ENCODE measurements at places on chromosomes 11 and 22.

DNA sequence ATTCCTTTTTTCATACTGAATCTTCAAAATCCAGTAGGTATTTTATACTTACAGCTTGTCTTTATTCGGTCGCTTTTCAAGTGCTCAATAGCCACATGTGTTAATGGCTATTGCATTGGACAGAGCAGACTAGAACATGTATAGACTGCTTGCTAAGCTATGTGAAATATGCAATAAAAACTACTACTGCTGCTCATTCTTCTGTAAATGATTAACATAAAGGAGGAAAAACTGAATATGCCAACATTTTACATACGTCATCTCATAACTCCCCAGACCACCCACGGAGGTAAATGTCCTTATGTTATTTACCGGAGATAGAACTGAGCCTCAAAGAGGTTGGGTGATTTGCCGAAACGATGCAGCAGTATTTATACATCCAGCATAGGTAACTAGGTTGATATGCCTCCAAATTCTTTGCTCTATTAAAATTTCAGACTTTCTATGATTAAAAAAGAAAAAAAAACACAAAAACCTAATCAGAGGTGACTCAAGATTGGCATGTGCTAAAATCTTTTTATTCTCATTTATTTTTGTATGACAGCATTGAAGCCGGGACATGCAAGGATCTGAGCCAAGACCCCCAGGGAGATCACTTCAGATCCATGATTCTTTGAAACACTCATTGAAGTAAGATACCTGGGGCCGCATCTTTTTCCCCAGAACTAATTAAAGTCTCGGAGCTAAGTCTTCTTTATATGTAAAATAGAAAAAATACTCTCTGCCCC, 78.5 kb upstream of the OR5AK2 start:
- no peak for DNase-seq

DNA sequence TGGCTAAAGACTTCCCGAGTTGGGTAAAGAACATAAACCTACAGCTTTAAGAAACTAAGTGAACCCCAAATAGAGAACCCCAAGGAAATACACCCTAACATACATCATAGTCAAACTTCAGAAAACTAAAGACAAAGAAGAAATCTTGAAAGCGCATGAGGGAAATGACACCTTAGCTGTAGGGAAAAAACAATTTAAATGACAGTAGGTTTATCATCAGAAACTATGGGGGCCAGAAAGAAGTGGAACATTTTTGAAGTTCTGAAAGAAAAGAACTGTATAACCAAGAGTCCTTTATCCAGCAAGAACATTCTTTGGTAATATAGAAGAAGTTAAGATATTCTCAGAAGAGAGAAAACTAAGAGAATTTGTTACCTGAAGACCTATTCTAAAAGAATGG, 15.5 kb upstream of the OR2AT4 start:
- no peak for DNase-seq

GRCh38 chr11:45082744-45083543, 63.5 kb upstream of the PRDM11 start:
- DNase-seq: peak; percentile 62

GRCh38 chr11:86072211-86072610, 3.3 kb upstream of the PICALM start:
- DNase-seq: no peak

DNA sequence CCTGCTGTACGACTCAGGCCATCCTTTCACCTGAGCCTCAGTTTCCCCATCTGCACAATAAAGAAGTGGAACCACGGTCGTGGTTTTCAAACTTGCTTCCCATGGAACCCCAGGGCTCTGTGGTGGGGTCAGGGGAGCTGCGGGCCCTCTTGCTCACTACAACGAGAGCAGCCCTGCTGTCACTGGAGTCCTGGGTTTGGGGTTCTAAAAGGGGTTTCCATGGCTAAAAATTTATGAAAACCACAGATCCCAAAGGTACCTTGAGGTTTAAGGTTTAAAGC, 45.4 kb upstream of the CARS1 start:
- no peak for DNase-seq

DNA sequence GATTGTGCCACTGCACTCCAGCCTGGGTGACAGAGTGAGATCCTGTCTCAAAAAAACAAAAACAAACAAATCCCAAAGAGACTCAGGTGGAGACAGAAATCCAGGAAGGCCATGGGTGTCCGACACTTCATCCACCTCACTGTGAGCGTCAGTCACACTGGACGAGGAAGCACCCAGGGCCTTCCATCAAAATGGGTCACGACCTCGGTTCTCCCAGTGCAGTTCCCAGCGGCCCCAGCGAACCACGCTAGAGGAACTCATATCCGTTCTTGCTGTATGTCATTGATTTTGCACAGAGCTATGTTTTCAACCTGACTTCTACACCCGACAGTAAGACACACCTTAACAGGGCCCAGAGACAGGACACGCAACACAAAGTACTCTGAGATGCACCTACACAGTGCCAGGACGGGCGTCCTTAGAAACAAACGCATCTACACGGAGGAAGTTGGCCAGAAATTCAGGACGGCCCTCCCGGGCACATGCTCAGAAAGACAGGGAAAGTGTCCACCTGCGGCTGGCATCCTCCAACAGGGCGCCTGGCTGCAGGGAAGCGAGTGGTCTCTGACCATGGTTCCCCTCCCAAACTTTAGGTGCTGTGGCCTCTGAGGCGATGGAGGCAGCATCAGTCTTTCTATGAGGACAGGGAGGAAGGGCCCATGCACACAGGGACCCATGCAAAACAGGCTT, 410.5 kb downstream of the CTTN start:
- DNase-seq: no peak

DNA sequence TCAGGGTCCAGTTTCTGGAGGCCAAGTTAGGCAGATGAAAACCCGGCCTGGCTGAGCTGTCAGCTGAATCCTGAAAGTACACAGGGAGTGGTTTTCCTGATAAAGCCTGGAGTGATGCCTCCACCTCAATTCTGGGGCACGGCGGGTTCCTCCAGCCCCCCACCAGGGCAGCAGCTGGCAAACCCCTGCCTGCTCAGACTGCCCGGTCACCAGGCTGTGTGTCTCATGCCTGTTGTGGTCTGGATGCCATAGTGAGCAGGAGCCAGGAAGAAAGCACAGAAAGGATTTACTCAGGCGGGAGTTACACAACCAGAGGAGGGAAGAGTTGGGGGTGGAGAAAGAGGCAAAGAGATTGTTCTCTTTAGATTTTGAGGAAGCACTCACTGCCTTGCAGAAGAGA, 119.9 kb upstream of the RASSF10 start:
- DNase-seq: peak; percentile 89

GRCh38 chr11:100716838-100717237, 29.8 kb downstream of the ARHGAP42 start:
- DNase-seq: no peak

GRCh38 chr22:44592126-44592823, 94.2 kb upstream of the RTL6 start:
- no peak for DNase-seq

DNA sequence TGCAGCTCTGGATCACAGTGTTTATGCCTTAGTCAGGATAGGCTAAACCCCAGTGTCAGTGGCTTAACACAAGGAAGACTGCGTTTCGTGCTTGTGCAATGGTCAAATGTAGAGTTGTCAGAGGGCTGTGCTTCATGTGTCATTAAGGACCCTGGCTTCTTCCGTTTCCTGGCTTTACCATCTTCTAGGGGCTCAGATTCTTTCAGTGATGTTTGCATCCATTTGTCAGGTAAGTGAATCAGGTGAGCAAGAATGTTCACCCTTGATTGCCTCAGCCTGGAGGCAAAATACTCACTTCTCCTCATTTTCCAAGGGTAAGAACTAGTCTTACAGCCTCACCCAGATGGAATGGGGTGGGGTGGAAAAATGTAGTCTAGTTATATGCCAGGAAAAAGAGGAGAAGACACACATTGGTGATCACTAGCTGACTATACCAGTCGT, 20.5 kb upstream of the AMOTL1 start:
- DNase-seq: no peak

- DNase-seq: no peak
Observed at GRCh38 chr11:32489464-32489863, 54.1 kb upstream of the WT1 start.

DNA sequence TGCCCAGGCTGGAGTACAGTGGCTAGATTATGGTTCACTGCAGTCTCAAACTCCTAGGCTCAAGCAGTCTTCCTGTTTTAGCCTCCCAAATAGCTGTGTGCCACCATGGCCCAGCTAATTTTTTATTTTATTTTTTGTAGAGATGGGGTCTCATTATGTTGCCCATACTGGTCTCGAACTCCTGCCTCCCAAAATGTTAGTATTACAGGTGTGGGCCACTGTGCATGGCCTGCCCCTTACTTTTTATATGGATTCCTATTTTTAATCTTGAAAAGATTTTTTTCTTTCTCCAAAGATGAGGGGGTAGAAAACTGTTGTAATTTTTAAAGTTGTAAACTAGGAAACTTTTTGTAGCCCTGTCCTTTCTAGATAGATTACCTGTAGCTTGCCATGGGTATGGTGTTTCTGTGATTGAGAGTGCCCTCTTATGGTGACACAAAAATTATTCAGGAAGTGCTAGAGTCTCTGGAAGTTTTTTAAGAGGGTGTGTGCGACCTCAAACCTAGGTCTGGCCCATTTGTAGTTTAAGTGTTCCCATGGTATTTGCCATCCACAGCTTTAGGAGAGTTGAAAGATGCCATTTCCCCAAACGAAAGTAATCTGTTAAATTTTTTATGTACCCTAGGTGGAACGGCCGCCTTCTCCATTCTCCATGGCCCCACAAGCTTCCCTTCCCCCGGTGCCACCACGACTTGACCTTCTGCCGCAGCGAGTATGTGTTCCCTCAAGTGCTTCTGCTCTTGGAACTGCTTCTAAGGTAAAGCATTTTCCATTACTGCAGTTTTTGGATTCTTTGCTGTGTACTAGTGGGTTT, 32.4 kb downstream of the MCAM start:
- DNase-seq: peak; percentile 17

DNA sequence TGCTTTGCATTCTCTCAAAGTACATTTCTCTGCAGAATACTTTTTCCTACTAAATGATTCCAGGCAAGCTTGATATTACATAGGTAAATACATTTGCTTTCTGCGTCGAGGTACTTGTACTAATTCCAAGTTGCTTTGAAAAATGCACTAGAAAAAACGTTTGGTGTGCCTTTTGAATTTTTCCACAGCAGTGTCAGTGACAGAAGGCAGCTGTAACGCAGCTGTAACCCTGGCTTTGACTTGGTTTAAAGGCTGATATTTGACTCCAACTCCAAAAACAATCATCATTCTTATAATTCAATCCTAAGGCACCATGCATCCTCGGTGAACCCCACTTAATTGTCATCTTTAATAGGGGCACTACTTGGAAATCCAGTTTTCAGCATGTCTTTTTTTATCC, 125.0 kb downstream of the MAML2 start:
- no peak for DNase-seq

DNA sequence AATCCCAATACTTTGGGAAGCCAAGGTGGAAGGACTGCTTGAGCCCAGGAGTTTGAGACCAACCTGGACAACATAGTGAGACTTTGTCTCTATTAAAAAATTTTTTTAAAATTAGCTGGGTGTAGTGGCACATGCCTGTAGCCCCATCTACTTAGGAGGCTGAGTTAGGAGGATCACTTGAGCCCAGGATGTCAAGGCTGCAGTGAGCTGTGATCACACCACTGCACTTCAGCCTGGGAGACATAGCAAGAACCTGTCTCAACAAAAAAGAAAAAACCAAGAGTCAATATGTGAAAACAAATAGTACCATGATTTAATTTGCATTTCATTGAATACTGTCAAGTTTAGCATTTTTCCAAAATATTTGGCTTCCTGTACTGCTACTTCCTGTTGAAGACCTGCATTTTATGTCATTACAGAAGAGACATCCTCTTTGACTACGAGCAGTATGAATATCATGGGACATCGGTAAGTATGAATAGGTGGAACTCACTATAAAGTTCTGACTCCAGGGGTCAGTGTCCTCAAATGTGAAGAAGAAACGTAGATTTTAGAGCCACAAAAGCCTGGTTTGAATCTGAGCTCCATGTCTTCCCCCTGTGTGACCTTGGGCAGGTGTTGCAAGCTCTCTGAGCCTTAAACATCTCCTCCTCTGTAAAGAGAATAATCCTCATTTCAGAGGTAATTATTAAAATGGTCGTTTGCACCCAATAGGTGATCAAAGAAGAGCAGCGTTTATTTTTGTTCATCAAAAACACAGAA, 16.0 kb downstream of the CDC45 start:
- DNase-seq: no peak

- no peak for DNase-seq
Observed at GRCh38 chr22:23155831-23156230, 10.6 kb downstream of the RAB36 start.

- peak; percentile 87 for DNase-seq
Observed at GRCh38 chr11:3920148-3920852, 64.8 kb downstream of the STIM1 start.

DNA sequence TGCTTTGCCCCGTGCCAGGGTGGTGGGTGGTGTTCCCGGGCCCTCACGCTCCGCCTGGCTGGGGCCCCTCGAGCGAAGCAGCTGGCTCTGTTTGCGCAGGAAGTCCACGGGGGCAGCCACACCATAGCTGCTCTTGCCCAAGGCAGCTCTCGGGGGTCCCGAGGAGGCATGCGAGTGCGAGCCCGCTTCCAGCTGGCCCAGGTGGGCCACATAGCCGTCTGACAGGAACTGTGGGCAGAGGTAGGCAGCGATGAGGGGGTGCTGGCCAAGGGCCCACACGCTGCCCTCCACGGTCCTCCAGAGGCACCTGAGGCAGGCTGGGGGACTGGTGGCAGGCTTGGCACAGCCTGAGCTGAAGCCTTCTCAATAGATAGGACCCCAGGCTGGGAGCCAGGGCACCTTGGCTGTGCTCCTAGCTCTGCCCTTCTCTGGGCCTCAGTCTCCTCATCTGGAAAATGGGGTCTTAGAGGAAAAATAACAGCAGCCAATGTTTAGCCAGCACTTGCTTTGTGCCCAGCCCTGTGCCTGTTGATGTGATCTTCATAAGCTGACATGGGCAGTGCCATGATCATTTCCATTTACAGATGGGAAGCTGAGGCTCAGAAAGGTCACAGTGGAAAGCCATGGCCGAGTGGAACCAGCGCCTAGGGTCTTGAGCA, 9.4 kb downstream of the AIP start:
- DNase-seq: no peak

- DNase-seq: no peak
Observed at GRCh38 chr11:19368726-19369375, 128.1 kb upstream of the E2F8 start.

DNA sequence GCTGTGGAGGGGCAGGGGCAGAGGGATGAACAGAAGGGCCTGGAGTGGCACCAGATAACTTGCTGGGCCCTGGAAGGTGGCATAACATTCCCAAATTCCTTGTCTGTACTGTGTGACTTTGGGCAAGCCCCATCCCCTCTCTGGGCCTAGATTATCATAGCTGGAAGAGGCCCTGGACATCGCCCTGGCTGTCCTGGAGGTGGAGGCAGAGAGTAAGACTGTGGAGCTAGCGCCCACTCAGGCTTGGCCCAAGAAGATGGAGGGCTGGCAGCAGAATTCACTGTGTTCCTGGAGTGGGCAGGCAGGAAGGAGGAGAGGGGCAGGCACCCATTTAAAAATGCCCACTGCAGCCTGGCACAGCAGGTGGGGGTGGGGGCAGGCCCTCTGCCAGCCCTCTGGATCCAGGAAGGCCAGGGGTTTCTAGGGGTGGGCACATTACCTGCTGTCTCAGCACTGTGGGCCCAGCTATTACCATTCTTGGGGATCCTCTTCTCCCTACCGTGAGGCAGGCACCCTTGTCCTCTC, 22.6 kb downstream of the ARHGEF17 start:
- DNase-seq: peak; percentile 26

- DNase-seq: no peak
Observed at GRCh38 chr22:19368876-19369275, 62.7 kb downstream of the HIRA start.

- no peak for DNase-seq
Observed at GRCh38 chr11:2463766-2464277, 19.0 kb downstream of the KCNQ1 start.
